ENCODE measurements at places on chromosomes 13 and 19. TPM values are rescaled to one million over a fixed set of nuclear protein-coding genes. Genes with fewer than 3 reads are reported as not detected.

The LYPD3 gene
- total RNA-seq = 0.20 TPM

DNA sequence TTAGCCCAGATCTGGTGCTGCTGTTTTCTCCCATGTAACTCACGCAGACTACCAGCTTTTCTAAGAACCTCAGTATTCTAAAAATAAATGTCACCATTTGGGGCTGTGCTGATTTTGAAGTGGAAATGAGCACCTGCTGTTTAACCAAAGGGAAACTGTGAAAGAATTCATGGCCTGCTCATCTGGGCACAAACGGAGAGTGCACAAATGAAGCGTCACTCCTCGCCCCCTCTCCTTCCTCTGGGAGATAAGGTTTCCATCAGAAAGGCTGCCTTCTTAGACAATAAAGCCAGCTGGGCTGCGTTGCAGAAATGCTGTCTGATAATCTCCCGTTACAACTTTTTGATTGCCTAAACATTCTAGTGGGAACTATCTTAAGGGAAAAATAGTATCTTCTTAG, 73.7 kb upstream of the SLC15A1 start:
- DNase-seq = no peak

The CAPN12 gene
- 2.6 TPM for total RNA-seq

The CCDC194 gene
- 0.20 TPM for total RNA-seq

- DNase-seq = no peak
These were observed 15.8 kb downstream of the ADPRHL1 start for GRCh38 chr13:113437408-113438010.

DNA sequence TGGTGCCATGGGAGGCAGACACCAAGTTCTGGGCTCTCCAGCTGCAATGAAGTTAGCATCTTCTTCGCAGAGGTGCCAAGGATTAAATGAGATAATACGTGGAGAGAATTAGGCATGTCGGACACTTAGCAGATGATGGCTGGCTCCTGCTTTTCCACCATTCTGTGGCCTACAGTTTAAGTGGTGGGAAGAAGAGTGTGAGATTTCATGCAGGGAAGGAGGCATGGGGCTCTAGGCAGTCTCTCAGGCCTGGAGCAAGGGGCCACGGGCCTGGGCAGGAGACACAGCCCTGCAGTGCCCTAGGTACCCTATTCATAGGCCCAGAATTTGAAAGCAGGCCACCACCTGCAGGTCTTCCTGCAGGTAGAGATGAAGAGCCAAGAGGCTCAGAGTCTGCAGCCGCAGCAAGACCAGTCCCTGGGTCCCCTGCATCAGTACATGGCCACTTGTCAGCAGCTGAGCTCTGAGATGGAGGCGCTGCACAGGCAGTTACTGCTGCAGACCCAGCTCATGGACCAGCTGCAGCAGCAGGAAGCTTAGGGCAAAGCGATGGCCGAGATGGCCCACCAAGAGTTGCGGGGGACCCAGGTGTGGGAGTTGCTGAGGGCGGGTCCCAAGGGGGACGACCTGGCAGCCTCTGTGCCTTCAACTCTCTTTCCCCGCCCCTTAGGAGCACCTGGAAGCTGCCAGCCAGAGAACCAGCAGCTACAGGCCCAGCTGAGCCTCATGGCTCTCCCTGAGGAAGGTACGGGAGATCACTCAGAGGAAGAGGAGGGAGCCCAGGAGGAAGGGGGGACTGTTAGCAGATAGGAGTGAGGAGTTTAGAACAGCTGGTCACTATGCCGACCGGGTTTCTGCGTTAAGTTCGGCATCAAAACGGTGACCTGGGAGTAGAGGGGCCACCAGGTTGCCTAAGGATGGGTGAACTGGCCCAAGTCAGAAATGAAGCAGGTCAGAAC, 33.2 kb upstream of the ZNF492 start:
- no peak for DNase-seq

GRCh38 chr19:13012690-13013608, 17.7 kb downstream of the NFIX start:
- DNase-seq = peak; percentile 38

- no peak for DNase-seq
These were observed 406 bp upstream of the EID2B start for GRCh38 chr19:39533003-39533512.

- no peak for DNase-seq
These were observed 48.6 kb upstream of the WASF3 start for GRCh38 chr13:26508885-26509284.

DNA sequence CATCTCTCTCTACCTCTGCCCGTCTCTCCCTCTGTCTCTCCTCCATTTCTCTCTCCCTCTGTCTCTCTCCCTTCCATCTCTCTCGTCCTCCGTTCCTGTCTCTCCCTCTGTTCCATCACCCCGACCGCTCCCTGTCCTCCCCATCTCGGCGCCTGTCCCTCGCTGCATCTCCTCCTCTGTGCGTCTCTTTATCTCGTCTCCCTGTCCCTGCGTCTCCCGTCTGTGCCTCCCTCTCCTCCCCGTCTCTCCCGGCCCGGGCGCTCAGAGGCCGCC, 4.6 kb downstream of the GRIN2D start:
- no peak for DNase-seq

GRCh38 chr19:19602136-19602712, 16.3 kb downstream of the PBX4 start:
- no peak for DNase-seq

DNA sequence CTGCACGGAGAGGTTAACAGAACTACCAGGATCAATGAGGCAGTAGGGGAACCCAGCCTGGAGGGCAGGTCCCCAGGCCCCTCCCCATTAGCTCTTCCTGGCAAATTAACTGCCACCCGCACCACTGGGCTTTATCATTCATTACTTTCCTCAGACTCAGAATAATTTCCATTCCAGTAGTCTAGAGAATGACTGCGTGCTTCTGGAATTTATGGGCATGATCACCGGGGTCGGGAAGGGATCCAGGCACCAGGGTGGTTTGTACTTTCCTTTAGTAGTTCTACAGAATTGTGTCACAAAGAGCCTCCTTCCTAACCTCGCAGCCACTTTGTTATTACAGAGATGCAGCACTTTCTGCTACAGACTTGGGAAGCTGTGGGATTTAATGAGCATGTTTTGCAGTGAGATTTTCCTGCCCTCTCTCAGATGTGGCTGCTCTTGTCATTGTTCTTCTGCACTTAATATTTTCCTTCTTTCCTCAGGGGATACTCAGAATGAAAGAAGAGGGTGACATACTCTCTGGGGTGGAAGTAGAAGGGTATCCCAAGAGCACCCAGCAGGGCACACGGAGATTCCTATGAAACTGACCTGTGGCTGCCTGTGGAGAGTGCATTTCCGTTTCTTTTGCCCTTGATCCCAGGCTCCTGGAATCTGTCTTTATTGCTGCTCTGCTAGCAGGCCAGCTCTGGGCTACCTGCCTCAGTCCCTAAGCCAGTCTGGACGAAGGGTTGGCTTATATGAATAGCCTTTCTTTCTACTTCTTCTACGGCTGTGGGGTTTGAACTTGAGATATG, 285.0 kb upstream of the SLC10A2 start:
- peak; percentile 91 for DNase-seq

GRCh38 chr13:81577601-81578195, 1236.8 kb upstream of the SPRY2 start:
- peak; percentile 91 for DNase-seq

DNA sequence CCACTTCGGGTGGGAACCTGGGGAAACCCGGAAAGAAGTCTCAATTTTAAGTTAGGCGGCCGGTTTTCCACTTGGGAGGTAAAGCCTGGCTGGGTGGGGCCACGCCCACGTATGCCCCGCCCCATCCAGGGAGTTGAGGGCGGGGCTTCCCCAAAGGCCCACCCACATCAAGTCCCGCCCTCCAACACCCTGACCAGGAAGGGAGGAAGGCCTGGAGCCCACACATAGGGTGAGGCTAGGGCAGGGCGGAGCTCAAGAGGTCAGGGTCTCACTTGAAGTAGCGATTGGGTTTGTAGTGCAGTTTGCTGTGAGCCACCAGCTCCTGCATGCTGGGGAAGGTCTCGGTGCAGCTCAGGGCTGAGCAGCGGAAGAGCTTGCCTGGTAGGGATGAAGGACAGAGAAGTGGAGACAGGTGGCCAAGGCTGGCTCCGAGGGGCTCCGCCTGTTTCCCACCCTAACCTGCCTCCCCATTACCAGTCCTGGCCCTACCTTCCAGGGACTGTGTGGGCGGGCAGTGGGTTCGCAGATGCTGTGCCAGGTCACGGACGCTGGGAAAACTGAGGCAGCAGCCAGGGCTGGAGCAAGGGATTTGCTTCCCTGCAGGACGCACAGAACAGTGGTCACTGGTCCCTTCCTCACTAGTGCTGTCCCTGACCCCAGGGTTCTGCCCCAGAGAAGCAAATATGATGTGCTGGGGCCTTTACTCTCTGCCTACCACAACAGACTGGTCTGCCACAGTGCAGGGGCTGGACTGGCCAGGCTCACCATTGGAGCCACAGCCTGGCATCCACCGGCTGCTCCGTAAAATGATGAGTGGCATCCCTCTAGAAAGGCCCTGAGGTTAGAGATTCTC, 1.6 kb downstream of the ZNF414 start:
- no peak for DNase-seq

DNA sequence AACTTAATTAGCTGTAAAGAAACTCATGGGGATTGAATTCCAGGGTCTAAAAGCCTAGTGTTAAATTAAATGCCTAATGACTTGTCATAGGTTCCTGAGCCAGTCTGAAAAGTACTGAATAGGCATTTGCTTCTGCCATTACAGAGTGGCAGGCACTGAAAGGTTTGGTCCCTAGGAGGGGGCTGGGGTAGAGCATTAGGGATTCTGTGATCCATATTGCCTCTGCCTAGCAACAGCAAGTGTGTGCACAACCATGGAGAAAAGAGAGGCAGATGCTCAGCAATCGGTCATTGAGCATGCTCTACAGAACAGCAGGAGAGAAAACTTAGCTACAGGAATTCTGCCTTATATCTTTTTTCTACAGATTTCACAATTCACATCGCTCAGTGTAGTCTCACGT, 133.5 kb downstream of the TRPC4 start:
- no peak for DNase-seq

- no peak for DNase-seq
These were observed 45.8 kb downstream of the SOX1 start for GRCh38 chr13:112112534-112113276.

DNA sequence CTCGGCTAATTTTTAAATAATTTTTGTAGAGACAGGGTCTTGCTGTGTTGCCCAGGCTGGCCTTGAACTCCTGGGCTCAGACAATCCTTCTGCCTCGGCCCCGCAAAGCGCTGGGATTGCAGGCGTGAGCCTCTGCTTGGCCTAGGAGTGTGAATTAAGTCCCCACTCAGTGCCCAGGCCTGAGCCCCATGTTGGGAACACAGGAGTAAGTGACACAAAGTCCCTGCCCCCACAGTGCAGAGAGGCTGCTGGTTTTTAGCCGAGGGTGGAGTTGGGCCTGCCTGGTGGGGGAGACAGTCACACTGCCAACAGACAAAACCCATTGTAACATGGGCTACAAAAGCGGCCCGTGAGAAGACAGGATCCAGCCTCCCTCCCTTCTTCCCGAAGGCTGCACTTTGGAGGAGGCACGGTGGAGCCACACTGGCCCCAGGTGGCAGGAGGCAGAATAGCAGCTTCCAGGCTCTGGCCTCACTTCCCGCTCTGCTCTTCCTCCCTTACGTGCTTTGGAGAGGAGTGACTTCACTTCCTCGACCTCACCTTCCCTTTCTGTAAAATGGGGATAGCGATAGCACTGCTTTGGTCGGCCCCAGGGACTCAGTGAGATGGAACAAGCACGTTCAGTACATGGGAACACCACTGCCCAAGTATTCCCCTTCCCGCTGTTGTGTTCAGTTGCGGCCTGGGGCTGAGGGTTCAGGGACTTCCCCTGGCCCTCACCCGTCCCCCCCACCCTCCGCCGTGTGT, 15.2 kb upstream of the EHD2 start:
- DNase-seq = peak; percentile 50

DNA sequence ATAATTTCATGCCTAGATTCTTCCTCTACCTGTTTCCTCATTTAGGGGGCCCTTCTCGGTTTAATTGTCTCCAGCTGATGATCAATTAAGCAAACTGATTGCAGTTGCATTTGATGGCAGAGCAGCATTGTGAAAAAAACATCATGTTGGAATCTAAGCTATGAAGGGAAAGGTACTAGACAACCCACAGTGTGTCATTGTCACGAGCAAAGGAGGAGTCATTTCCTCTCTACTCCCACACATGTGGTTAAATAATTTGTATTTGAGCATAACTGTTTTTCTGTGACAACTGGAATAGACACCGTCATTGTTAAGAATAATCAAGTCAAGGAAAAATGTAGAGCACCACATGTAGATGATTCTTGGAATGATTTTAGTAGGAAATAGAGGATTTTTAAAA, 240.3 kb downstream of the DCT start:
- peak; percentile 80 for DNase-seq

DNA sequence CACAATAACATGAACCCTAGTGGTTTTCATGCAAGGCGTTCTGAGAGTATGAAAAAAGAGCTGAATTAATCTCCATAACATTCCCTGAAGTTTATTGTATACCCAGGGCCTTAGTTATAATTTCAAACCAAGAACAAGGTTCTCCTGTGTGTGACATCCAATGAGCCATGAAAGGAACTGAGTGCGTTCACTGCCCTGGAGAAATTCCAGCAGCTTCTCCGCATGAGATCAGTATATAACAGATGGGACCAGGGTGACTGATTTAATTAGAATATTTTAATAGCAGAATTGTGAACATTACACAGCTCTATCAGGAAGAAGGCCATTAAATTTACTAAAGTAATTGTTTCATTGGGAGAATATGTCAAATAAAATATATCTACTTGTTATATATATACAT, 1190.5 kb upstream of the SLC10A2 start:
- DNase-seq = peak; percentile 40

GRCh38 chr19:52270266-52270885, 989 bp downstream of the ZNF766 start:
- DNase-seq = no peak

DNA sequence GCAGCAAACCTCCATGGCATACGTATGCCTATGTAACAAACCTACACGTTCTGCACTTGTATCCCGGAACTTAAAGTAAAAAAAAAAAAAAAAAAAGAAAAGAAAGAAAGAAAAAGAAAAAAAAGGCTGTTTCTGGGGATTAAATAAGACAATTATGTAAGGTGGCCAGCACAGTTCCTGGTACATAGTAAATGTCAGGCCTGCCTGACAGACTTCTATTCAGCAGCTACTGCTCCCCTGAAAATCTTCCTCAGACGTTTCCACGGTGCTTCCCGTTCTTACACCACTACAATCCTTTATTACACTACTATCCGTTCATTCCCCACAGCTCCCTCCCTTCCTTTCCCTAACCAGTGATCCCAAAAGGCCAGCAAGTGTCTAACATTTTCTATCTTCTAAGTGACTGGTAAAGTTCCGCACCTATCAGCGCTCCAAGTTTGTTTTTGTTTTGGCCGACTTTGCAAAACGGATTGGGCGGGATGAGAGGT, 636 bp upstream of the RB1 start:
- DNase-seq = peak; percentile 54

Measured in renal cortical epithelial cell (primary cell).